ENCODE measurements at places on chromosomes 16 and 17.

DNA sequence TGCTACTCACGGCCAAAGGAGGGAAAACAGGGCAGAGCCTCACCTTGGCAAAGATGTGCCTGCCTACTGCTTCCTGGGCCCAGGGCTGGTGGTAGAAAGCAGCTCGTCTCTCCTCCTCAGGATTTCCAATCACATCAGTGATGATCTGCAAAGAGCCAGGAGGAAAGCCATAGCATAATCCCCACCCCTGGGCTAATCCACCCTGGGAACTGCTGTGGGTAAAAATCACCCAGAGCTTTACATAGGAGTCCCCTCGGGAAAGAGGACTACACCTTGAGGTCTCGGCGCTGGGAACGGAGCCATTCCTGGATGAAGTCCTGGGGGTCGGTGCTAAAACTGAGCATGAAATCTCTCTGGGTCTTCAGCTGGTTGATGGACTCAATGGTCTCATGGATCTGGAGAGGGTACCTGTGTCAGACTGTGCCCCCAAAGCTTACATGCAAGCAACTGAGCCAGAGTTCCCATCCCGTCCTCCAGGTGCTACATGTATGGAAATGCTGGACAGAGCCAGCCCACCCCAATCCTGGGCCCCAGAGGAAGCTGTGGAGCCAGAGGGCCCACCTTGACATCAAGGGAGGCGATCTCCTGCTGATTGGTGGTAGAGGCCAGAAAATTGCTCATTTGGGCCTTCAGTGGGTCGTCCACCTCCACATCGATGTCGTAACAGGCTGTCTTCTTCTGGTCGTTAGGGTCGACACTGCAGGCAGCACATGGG is 5.7 kb upstream of the FTSJ3 start:
- DNase-seq: no peak

GRCh38 chr16:67243481-67243880 is 3.8 kb downstream of the FHOD1 start:
- no peak for DNase-seq

- no peak for DNase-seq
These were observed 67.5 kb downstream of the IQCK start for GRCh38 chr16:19785512-19786130.

GRCh38 chr17:65185668-65186382 is 48.7 kb downstream of the RGS9 start:
- no peak for DNase-seq

GRCh38 chr16:11629071-11630030 is 38.9 kb upstream of the SNN start:
- no peak for DNase-seq

DNA sequence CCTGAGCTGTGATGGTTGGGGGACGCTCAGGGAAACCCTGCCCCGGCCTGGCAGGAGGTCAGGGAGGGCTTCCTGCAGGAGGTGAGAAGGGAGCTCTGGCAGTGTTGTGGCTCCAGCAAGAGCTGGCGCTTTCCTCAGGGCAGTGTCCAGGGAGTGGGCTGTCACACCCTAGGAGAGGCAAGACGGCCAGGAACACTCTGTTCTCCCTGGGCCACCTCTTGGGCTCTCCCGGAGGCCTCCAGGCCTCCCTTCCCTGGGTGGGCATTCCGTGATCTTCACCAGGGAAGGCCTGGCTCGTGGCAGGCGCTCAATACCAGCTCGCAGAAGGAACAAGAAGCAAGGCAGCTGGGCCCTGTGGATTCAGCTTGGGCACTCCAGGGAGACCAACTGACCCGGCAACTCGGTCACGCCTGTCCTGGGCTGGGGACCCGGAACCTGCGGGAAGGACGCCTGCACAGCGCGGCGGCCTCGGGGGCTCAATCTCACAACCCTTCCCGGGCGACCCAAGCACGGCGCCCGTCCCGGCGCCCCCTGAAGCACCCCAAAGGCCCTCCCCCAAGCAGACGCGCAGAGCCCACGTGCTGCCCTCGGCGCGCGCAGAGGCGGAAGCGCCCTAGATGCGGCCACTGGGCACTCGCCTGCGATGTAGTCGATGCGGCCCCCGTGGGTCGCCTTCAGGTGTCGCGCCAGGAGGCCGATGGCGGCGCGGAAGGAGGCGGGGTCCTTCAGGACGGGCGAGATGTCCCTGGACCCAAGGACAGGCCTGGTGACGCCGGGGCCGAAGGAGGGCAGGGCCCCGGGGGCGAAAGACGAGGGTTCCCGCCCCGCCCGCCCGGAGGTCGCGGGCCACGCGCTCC is 588 bp downstream of the APRT start:
- DNase-seq: peak; percentile 84

DNA sequence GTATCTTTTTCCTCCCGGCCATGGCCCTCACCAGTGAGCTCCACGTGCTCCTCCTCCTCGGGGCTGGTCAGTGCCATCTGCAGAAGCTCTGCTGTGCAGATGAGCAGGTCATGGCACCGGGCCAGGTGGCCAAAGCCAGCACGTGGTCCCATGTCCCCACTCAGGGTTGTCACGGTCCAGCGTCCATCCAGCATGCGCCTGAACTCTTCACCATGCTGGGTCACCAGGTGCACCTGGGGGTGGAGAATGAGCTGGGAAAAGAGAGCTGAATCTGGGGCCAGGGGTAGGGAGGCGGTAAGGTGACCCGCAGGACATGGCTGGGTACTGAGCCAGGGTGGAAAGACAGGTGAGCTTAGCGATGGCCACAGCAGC is 1.3 kb downstream of the DHX58 start:
- DNase-seq: no peak

- no peak for DNase-seq
These were observed 20.6 kb upstream of the PHAF1 start for GRCh38 chr16:67089101-67089500.

DNA sequence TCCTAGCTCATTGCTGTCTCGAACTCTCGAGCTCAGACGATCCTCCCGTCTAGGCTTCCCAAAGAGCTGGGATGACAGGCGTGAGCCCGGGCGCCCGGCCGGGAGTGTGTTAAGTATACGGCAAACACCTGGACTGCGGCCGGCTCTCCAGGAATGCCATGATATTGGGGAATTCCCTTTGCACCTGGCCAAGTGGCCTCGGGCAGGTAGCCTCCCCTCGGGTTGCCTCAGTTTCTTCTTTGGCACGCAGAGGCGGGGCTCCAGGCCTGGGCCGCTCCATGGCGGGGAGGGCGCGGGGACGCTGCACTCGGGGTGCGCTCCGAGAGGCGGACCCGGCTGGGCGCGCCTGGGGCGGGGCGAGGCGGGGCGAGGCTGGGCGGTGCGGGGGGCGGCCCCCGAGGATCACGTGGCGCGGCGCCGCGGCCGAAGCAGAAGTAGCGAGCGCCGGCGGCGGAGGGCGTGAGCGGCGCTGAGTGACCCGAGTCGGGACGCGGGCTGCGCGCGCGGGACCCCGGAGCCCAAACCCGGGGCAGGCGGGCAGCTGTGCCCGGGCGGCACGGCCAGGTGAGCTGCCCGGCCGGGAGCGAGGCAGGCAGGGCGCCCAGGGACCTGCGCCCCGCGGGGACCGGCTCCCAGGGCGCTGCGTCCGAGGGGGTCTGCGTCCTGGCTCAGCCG is at the start of gene PLCG2:
Gene PLCG2 (plus strand): TSS at position 431 of the 675 bp plus-strand sequence. CDS start 6,699 bp downstream, outside the sequence.
- DNase-seq: no peak

- DNase-seq: no peak
These were observed 11.4 kb upstream of the CLDN9 start for GRCh38 chr16:3001316-3001715.

GRCh38 chr17:7912927-7913524 is 3.1 kb downstream of the RNF227 start:
- DNase-seq: peak; percentile 71

DNA sequence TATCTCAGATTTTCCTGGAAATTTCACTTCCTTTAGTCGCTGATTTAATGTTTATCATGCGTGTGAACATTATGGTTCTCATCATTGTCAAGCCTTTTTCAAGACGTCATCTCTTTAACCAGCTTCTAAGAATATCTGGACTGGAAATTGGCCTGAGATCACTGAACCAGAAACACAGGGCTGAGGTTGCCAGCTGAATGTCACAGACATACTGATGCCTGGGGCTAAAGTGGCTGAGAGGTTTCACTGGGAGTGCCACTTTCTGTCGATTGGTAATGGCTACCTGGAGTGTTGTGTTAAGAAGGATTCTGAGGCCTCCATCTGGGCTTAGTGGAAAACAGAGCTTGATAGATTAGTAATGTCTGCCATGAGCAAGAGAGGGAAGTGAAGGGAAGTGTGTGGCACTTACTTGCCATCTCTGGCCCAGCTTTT is 54.2 kb downstream of the CRISPLD2 start:
- no peak for DNase-seq

GRCh38 chr16:1526608-1527555 is 6.6 kb upstream of the TMEM204 start:
- DNase-seq: no peak

- DNase-seq: no peak
These were observed 809 bp downstream of the C16orf90 start for GRCh38 chr16:3494386-3494973.

DNA sequence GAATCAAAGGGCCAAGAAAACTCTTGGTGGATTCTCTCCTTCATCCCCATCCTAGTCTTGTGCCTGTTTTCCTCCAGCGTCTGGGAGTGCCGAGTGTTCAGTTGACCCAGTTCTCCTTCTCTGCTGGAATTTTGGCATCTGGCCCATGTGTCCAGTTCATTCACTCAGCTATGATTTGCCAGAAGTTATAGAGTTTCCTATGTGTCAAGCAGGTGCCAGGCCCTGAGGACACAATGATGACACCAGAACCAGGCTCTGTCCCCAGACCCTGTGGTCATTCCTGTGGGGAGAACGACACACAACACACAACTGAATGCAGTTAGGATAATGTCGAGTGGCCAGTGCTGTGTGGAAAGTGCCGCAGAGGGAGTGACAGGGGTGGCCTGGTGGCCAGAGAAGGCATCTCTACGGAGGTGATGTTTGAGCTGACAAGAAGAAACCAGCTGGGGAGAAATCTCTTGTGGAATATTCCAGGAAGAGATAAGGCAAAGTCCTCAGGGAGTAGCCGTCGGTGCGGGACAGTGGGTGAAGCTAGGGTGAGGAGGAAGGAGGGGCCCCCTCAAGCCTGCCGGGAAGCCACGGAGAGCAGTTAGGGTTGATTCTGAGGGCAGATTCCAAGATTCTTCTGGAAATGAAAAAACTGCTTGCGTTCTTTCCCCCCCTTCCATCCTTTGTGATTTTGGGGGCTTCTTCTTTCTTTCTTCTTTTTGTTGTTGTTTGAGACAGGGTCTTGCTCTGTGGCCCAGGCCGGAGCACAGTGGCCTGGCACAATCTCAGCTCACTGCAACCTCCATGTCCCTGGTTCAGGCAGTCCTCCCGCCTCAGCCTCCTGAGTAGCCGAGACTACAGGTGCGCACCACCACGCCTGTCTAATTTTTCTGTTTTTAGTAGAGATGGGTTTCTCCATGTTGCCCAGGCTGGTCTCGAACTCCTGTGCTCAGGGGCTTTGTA is 35.8 kb upstream of the IL34 start:
- peak; percentile 46 for DNase-seq

- DNase-seq: no peak
These were observed 9.5 kb downstream of the MTMR4 start for GRCh38 chr17:58504826-58505351.

DNA sequence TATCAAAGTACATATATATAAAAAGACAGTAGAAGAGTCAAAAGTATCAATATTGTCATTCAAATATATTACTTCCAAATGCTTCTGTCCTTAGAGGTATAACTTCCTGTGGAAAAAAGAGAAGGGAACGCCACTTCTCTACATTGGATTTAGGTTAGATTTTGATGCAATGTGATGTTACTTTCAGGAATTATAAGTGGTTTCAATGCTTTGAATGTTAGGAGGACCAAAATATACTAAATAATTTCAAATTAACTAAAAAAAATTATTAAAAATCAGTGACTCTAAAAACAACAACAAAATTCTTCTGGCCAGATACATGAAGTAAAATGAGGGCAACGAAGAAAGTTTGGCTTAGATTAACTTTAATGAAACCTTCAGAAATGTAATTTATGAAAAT is 88.0 kb downstream of the BRIP1 start:
- no peak for DNase-seq

DNA sequence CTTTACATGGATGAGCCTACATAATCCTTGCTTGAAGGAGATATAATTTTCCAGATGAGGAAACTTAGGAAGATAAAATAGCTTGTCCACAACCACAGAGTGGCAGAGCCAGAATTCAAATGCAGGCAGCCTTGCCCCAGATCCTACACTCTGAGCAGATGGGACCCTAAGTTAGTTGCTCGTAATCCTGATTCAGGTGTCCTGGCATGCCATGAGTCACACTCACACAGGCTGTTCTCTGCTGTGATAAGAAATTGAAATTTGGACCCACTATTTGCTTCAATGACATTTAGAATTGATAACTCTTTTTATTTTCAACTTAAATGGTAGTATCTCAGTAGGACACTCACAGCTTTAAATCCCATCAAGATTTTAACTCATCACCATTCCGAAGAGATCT is 150.7 kb upstream of the CACNG5 start:
- no peak for DNase-seq

GRCh38 chr16:4688674-4689045 is 4.7 kb upstream of the NUDT16L1 start:
- no peak for DNase-seq

- no peak for DNase-seq
These were observed 23.8 kb downstream of the TSC2 start for GRCh38 chr16:2071454-2072202.

DNA sequence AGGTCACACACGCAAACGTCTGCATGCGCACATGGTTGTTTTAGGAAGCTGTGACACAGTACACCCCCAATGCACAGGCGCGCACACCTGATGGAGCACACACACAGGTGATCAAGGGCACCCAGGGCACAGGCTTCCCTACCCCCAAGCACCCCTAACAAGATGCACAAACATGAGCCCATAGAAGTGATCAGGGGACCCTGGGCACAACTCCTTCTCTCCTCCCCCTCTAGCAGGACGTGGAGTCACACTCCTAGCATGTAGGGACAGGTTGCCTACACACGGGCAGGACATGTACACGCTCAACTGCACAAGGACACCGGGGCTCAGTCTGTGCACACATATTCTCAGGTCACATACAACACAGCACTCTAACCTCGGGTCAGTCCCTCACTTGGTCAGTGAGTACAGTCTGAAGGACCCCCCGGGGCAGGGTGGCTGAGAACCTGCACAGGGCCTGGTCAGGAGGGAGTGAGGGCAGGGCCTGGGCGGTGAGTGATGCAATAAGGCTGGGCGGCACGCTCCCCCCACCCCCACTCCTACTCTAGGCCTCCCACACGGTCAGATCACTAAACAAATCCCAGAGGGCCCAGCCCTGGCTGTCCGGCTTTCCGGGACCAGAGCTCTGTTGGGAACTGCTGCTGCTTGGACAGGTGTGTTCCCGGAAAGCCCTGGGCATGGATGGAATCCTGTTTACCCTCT is 751 bp upstream of the DOC2B start:
- no peak for DNase-seq

DNA sequence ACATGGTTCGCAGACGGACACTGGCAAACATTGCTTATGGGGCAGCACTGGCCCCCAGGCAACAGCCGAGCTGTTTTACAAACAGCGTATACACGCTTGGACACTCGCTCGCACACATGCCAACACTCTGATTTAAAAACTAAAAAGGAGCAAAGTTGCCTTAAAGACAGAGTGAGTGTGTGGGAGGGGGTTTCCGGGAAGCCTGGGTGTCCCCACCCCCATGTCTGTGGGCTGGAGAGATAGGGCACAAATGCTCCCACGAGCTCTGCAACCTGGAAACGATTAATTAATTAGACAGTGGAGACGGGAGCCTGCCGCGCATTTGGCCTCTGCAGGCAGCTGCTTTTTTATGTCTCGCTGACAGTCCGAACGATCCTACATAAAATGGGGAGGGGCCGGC is 107.9 kb upstream of the ZNF469 start:
- no peak for DNase-seq

GRCh38 chr16:51825779-51826178 is 674.7 kb upstream of the SALL1 start:
- DNase-seq: no peak

- DNase-seq: no peak
These were observed 67.6 kb downstream of the USP31 start for GRCh38 chr16:23081675-23082119.

- DNase-seq: peak; percentile 50
These were observed 119.1 kb downstream of the RAB11FIP4 start for GRCh38 chr17:31510308-31511194.
